ENCODE measurements at places on chromosomes 7 and 10.

- no peak for DNase-seq
Measured at GRCh38 chr7:28156401-28156800, 24.2 kb downstream of the JAZF1 start.

GRCh38 chr10:111273635-111274034, 196.8 kb downstream of the ADRA2A start:
- no peak for DNase-seq

DNA sequence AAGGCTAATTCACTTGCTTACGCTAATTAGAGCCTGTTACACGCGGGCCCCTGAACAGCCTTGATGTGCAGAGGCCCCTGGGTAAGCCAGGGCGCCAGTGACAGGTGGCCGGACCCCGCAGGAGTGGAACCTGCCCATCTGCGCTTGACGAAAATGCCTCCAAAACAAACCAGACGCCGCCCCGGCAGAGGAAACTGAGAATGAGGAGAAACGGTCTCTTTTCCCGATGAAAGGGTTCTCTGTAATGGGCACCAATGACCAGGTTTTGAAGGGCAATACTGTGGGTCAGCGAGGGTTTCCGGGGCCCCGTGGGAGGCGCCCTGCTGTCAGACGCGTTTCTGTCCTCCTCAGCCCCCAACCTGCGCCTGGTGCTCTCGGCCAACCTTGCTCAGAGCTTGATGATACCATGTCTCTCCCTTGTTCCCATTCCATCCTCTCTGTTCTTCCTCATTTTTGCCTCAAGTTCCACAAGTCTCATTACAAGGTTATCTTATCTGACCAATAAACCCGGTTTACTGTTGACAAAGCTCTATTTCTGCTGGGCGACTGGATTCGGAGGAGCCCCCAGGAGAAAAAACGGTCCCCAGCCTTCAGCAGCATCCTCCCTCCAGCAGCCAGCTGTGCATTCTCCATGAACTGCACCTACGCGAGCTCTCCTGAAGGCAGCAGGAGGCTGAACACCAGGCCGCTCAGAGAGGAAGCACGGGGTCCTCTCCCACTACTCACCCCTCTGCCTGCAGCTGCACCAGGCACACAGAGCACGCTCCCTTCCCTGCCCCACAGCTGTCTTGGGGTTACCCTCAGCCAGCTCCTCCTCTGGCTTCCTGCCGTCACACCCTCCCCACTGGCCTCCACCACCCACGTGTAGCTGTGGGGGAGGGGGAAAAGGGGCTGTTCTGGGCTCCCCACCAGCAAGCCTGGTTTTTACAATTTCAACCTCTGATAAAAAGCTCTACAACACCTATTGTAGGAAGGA, 202.0 kb downstream of the MAD1L1 start:
- no peak for DNase-seq

- DNase-seq, result no peak
Measured at GRCh38 chr10:103334567-103334966, 16.4 kb downstream of the PCGF6 start.

GRCh38 chr7:37344886-37345579, 103.6 kb downstream of the ELMO1 start:
- no peak for DNase-seq

DNA sequence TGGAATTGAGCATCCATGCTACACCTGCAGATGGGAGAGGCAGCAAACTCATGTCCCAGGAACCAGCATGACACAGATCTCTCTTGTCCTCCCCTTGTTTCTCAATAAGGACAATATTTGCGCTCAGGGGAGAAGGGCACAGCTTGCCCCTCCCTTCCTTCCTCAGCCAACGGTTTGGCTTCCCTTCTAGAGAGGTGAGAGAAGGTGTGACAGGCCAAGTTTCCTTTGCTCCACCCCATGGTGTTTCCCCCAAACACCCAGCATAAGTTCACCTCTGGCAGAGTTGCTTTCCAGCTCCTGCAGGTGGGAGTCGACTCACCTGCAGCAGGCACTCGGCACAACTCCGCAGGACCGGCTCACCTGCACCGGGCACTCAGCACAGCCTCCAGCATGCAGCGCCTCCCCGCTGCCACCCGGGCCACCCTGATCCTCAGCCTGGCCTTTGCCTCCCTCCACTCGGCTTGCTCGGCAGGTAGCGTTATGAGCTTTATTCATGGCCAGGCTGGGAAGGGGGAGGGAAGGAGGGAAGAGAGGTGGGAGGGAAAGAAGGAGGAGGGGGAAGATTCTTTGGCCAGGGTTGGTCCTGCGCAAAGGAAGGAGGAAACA, at the start of the genes ATP6V0A4 and TMEM213:
ATP6V0A4 (minus strand) TSS at position 482 of the 606 bp plus-strand sequence. CDS start 26,949 bp downstream, outside the sequence.
TMEM213 (plus strand) TSS at position 280 of the 606 bp plus-strand sequence; CDS start at position 391, 111 bp downstream.
- DNase-seq, result no peak

DNA sequence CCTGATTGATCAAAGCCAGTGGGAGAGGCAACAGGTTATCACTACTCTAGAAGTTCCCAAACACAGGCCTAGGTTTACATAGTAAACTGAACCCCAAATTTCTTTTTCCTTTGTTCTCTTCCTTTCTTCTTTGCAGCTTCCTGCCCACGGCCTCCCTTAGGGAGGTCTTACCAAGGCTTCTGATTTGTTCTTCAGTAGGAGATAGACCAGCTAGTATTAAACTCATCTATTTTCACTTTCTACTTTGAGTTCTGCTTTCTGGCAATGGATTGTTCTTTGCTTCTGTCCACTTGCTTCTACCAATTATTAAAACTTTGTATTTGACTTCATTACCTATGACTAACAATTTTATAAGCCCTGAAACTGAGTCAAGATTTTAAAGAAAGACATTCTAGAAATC, 251.2 kb upstream of the FZD1 start:
- no peak for DNase-seq

DNA sequence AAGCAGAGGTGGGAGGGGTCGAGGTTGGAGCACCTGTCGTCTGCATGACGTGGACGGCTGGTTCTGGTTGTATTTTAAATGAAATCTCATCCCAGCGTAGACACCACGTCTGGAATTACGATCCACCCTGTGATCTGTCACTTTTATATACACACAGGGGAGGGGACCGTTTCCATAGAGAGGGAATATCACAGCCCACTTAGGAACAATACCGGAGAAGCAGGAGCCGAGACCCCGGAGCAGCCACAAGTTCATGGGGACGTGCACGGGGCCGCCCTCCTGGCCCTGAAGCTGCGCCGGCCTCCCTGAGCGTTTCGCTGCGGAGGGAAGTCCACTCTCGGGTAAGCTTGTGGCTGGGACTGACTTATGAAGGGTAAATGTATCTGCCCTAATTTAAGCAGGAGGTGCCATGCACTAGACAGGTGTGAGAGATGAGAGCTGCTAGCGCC, at the start of gene UCN3:
UCN3 (plus strand) TSS at position 77 of the 449 bp plus-strand sequence. CDS start 8,755 bp downstream, outside the sequence.
- no peak for DNase-seq

- peak; percentile 89 for DNase-seq
Measured at GRCh38 chr7:2555121-2556052, at the start of gene BRAT1. Gene BRAT1, minus strand, starts transcription at chr7:2555524. Its CDS starts 1,093 bp downstream, at chr7:2554431.

DNA sequence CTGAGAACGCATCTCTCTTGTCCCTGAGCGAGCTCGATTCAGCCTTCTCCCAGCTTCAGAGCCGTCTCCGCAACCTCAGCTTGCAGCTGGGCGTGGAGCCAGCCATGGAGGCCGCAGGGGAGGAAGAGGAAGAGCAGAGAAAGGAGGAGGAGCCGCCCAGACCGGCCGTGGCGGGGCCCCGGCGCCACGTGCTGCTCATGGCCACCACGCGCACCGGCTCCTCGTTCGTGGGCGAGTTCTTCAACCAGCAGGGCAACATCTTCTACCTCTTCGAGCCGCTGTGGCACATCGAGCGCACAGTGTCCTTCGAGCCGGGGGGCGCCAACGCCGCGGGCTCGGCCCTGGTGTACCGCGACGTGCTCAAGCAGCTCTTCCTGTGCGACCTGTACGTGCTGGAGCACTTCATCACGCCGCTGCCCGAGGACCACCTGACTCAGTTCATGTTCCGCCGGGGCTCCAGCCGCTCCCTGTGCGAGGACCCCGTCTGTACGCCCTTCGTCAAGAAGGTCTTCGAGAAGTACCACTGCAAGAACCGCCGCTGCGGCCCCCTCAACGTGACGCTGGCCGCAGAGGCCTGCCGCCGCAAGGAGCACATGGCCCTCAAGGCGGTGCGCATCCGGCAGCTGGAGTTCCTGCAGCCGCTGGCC, 43.2 kb downstream of the CHST3 start:
- DNase-seq, result no peak

DNA sequence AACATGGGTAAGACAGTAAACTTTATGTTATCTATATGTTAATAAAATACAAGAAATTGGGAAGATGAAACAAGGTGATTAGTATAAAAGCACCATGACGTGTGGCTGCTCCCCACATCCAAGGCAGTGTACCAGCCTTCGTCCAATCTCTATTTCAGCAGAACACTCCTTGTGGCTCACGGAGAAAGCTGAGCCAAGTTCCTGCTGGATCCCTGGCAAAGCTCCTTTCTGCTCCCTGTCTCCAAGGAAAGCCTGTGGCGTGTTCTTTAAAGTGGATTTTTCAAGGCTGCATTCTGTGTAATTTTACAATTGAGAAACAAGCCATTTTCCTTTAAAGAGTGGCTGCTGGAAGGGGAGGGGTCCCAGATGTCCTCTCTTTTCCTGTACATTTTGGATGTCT, 467.3 kb downstream of the PTPRN2 start:
- DNase-seq, result no peak

- no peak for DNase-seq
Measured at GRCh38 chr7:13321316-13321715, 633.9 kb downstream of the ARL4A start.

DNA sequence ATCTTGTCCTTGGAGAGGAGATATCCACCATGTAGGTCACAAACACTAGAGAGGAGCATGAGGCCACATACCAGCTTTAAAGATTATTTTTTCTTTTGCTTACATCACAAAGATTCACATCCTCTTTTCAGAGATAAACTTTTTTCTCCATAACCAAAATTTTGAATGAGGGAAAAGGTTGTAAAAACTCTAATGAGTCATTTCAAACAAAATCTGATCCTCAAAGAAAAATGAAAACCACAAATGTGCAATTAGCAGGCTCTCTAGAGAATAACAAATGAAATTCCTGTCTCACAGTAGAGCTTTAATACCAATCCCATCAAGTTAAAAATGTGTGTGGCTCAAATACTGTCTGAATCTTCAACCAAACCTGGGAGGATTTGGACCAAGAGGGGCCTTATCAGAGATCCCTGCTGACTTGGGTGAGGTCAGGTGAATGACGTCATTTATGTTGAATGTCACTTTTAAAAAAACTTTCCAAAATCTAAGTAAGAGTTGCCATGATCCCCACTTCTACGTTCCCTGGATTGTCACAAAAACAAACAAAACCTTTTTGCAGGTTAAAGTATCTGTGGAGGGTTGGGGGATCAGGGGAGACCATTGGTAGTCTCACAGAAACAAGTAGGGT, 261.5 kb upstream of the NPSR1 start:
- DNase-seq, result no peak

DNA sequence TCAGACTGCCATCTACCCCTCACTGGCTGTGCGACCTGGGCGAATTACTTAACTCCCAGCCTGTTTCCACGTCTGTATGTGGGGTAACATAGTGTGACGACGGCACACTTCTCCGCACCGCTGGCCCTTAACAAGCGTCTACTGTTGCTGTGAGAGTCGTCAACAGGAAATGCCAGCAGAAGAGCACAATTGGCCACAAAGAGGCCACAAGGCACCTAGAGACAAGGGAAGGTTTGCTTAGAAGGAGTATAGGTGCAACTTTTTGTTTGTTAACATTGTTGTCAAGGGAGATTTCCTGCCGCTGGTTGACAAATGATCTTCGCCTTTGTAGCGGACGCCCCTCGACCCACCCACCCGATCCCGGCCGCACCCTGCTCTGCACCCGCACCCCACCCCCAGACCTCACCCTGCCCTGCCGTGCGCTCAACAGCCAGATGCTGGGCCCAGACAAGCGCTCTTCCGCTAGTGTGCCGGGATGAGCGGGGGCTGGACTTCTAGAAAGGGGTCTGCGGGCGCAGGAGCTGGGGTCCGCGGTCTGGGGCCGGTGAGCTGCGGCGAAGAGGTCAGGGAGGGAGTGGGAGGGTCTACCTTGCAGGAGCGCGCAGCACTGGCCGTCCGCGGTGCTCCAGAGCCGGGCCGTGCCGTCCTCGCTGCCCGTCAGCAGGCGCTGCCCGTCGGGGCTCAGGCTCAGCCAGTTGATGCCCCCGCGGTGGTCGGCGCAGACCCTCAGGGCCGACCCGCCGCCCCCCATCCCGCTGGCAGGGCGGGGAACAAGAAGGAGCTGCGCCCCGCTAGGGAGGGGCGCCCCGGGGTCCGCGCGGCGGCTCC, 785 bp downstream of the WDR86 start:
- DNase-seq, result no peak

- DNase-seq, result no peak
Measured at GRCh38 chr7:55066524-55066923, 47.7 kb downstream of the EGFR start.

GRCh38 chr7:22633286-22633953, 93.6 kb upstream of the IL6 start:
- DNase-seq, result no peak

- no peak for DNase-seq
Measured at GRCh38 chr7:93164766-93165165, 16.6 kb upstream of the SAMD9L start.

- no peak for DNase-seq
Measured at GRCh38 chr10:103672345-103672744, 178.8 kb downstream of the NEURL1 start.

DNA sequence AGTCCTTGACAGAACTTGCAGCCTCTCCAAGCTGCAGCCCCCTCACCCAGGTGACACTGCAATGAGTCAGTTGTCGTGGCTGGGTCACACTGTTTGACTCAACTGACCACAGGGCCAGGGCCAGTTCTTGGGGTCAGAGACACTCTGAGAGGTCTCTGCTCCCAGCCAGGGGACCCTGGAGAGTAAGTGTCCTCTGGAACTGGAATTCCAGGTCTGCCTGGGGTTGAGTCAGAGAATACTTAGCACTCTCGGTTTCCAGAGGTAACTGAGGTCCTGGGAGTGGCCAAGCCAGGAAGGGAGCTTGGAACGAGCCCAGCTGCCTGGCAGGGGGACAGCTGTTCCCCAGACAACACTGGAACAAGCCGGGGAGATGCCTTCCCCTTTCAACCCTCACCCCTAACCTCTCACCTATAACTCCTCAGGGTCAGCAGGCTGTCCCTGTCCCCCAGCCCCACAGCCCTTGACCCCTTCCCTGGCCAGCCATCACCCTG, 2.2 kb upstream of the MYL10 start:
- DNase-seq, result no peak

GRCh38 chr7:80324032-80324431, 187.8 kb downstream of the GNAT3 start:
- no peak for DNase-seq

GRCh38 chr10:51083356-51083853, 9.1 kb downstream of the PRKG1 start:
- DNase-seq, result no peak

DNA sequence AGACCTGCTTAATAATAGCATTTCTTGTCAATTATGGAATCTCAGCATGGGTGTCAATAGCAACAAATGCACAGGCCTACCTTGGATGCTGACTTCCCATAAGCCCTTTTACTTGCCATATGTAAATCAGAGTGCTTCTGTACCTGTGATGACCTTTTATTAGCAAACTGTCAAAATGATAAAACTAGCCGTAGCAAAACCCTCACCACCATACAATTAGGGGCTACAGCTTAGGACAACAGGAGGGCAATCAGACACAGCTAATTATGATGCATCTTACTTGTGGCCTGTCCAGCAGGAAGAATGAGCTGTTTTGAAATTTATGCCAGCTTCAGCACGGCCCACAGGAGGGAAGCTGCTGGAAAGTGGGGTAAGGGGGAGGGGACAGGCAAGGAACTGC, 201.6 kb downstream of the TAX1BP1 start:
- DNase-seq, result no peak

GRCh38 chr7:36128448-36129047, 24.5 kb upstream of the EEPD1 start:
- no peak for DNase-seq

- DNase-seq, result no peak
Measured at GRCh38 chr7:50156163-50156562, 63.1 kb upstream of the ZPBP start.

- no peak for DNase-seq
Measured at GRCh38 chr10:90051474-90051873, 350.1 kb downstream of the KIF20B start.

All from stimulated activated CD4-positive, alpha-beta T cell treated with anti-CD3 and anti-CD28 coated beads, Interleukin-15, amount 100 ng/mL, for 1 hour (primary cell).